Heart left ventricle (tissue), 16 donors: ENCODE measurements at places on chromosomes 7 and 10. TPM values are rescaled to one million over a fixed set of nuclear protein-coding genes. Genes with fewer than 3 reads are reported as not detected.

LIPJ gene
- total RNA-seq, result not detected

KIAA1217 gene
- 42.6 TPM for total RNA-seq

TMEM270 gene
- total RNA-seq, result not detected

DNA sequence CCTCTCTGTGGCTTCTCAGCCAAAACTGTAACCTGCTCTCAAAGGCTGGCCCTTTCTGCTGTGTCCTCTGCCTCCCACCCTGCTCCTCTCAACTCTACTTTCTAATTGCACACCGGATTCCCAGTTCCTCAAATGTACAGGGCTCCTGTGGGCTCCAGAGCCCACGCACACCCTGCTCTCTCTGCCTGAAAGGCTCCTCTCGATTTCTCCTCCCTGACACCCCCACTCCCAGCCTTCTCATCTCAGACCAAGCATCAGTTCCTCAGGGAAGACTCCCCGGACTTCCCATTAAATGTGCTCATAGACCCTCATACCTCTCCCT is 111.7 kb upstream of the STEAP1B start:
- no peak for DNase-seq

NXPH1 gene
- total RNA-seq, result not detected

DNA sequence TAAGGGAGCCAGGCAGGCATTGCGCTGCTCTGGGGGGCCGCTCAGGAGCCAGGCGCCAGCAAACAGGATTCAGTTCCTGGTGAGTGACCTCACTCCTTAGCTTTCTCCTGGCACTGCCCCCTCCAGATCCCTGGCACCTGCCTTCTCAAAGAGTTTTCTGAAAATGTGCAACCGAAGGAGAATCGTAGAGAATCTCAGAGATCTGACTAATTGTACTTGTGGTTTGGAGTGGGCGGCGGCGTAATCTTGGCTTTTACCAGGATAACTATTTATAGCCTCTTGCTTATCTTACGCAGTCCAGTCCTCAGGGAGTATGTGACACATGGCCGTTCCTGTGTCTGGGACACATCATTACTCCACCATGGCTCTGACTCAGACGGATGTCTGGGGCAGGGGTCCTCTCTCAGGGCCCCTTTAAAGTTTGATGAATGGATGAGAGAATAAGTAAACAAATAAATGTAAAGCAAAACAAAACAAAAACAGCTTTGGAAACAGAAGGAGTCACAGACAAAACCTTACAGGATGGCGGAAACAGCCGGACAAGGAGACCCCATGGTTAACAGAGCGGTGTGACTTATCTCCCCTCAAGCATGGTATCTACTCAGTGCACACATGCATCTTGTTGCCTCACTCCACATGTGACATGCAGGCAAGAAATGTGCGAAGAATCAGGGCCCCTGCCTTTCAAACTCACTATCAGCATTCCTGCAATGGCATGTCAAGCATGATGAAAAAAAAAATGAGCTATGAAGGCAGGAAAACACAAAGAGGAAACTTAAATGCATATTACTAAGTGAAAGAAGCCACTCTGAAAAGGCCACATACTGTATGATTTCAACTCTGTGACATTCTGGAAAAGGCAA is 99.7 kb downstream of the TNS3 start:
- peak; percentile 57 for DNase-seq

- DNase-seq, result no peak
Observed at GRCh38 chr7:132836746-132837145, 245.1 kb downstream of the CHCHD3 start.

ZNF800 gene
- 27.4 TPM for total RNA-seq

PPIA gene
- total RNA-seq, result 743 TPM

ITIH2 gene
- total RNA-seq, result not detected

- peak; percentile 82 for DNase-seq
Observed at GRCh38 chr7:2209146-2209960, 23.4 kb downstream of the MAD1L1 start.

SLIT1 gene
- 0.13 TPM for total RNA-seq
